Activated CD4-positive, alpha-beta T cell treated with anti-CD3 and anti-CD28 coated beads, Interleukin-2, amount 50 U/mL, for 24 hours (primary cell): ENCODE measurements at places on chromosomes 2 and 18.

- no peak for DNase-seq
Observed at GRCh38 chr2:207541933-207542332, 12.2 kb downstream of the CREB1 start.

DNA sequence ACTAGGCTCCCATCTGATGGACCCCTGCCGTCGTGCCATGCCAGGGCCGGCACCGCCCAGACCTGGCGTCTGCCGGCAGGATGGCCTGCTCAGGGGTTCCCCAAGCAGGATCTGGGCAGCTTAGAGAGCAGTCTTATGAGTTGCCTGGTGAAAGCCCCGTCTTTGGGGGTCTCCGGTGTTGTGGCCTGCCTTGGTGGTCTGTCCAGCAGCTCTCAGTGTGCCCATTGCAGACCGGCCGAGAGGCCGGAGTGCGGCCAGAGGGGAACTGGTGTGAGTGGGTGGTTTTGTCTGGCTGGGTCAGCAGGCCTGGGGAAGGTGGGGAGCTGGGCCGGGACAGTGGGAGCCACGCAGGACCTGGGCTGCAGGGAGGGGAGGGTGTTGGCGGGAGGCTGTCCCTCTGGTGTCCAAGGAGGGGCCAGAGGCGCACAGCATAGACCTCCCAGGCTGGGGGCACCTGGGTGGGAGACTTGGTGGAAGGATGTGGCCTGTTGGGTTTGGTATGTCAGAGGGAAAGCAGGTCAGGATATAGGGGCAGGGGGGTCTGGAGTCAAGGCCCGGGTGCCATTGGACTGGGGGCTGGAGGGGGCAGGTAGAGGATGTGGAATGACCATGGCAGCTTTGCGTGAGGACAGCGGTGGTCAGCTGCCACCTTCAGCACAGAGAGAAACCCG lies 16.5 kb downstream of the GPC1 start:
- no peak for DNase-seq

DNA sequence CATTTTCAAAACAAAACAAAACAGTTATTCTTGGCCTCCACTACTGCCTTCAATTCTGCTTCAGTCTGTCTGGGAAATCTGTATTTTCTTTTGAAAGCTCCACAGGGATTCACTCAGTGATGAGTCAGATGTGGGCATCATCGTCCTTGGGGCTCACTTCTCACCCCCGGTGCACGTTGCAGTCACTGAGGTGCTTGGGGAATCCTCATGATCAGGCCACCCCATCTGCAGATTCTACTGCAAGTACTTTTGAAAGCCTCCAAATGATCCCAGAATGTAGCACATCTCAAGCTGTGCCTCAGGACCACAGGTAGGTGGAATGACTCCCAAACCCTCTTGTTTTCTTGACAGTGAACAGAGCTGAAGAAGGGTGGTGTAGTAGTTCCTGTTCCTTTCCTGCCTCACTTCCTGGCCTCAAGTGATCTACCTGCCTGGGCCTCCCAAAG lies 34.3 kb downstream of the LPIN2 start:
- DNase-seq, result peak; percentile 36

DNA sequence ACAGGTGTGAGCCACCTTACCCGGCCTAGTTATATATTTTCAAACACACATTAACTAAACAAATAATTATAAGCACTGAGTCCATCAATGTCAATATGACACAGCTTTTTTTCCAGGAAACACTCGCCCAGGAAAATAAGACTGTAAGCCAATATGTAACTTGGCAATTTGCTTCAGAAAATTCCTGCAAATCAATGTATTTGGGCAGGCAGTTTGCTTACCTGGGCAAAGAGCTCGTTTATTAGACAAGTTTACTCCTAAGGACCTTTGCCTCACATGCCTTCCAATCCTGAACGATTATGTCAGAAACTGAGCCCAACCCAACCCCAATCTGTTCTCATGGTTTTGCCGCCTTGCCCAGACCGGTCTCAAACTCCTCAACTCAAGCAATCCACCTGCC lies 34.7 kb upstream of the NDUFV2 start:
- DNase-seq, result no peak

DNA sequence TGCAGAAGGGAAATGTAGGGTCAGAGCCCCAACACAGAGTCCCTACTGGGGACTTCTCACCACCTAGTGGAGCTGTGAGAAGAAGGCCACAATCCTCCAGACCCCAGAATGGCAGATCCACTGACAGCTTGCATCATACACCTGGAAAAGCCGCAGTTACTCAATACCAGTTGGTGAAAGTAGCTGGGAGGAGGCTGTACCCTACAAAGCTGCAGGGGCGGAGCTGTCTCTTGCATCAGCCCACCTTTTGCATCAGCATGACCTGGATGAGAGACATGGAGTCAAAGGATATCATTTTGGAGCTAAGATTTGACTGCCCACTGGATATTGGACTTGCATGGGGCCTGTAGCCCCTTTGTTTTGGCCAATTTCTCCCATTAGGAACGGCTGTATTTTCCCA lies 237.3 kb downstream of the CALCRL start:
- DNase-seq, result no peak

DNA sequence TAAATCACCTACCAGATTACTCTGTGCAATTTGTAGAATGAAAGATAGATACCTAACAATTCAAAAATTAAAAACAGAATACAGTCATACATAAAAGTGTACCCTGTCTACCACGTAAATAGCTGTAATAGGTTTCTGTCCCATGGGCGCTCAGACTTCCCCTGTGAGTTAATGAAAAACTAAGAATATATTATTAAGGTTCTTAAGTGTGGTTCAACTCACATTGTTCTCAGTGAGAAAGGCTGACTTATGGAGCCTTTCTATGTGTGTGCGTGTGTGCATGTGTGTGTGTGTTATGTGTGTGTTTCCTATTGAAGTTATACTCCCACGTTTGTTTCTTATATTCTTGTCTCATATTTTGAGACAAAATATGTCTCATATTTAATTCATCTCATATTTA lies 114.6 kb upstream of the CD302 start:
- no peak for DNase-seq

DNA sequence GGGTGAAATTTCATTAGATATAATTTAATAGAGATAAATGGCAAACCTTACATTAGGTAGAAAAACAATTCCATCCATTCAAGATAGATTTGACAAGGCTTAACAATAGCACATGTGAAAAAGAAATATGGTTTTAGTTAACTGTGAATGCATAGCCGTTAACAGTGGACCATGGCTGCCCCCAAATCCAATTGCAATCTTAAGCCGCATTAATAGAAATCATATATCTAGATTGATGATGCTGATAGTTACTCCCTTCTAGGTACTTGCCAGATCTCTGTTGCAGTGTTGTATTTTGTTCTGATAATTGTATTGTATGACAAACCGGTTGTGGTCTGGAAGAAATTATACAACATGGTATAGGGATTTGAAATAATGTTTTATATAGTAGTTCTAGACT lies 139.8 kb downstream of the GPD2 start:
- DNase-seq, result no peak

DNA sequence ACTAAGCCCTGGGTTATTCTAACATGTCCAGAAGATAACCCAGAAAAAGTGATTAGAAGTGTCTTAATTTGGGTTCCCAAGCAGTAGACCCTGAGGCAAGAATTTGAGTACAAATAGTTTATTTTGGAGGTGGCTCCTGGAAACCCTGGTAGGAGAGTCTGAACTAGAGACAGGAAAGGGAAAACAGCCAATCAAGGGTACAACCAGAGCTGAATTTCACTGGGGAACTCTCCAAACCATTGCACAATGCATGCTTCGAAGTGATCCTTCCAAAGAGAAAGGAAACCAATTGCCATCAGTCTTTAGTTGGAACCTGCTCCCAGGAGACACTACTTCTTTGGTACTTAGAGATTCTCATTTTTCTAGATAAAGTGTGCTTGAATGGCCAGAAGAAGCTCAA lies 361.5 kb downstream of the MBD2 start:
- no peak for DNase-seq

GRCh38 chr18:54717673-54718407 lies 110.4 kb upstream of the RAB27B start:
- no peak for DNase-seq

DNA sequence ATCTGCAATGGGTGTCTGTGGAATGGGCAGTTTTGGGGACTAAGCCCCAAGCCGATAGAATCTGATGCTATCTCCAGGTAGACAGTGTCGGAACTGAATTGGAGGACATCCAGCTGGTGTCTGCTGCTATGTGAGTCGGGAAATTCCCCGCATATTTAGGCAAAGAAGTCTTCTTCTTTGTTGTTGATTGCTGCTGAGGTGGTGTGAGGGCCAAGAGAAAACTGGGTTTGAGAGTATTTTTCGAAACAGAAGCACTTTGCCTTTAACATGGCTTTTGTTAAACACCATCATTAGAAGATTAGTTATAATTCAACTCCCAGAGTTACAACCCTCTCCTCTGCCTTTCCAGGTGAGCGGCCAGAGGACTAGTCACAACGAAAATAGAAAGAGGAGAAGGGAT lies 49.4 kb upstream of the ACTR3 start:
- no peak for DNase-seq

DNA sequence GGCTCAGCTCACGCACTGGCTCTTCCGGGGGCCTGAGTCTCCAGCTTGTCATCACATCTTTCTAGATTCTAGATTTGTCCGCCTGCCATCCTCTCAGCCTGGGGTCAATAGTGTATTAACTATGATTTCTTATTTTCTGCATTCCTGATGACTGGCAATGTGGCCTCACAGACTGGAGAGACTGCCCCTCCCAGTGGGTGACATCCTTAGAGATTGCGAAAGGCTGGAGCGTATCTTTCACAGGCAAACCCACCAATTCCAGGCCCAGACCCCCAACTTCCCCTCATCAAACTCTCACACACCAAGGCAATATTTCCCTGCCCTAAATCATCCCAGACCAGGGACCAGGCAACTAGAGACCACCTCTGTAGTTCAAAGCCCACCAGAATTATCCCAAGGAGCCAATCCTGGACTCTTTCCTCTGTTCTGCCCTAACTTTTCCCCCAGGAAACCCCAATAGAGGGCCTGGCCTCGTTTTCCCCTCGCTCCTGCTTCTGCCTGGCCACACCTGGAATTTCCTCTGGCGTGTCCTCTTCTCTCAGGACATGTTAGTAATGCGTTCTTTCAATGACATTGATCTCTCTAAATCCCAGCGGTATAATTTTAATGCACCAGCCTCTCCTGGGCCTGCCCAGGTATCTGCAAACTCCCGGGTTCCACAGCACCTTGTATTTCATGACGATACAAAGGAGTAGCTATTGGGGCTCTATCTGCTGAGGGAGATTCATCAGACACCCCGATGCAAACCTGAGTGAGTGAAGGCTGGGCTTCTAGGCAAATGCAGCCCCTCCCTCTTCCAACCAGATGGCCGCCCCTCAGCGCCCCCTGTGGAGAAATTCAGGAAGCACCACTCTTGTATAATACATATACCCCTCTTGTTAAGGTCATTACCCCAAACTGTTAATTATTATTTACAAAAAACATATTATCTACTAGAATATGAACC lies 2.4 kb upstream of the KCNF1 start:
- DNase-seq, result no peak

GRCh38 chr2:168683996-168684395 lies 118.4 kb upstream of the NOSTRIN start:
- no peak for DNase-seq

GRCh38 chr2:55087501-55087900 lies 37.2 kb upstream of the RTN4 start:
- no peak for DNase-seq

GRCh38 chr2:25567406-25567805 lies 106.0 kb downstream of the DTNB start:
- no peak for DNase-seq

- DNase-seq, result peak; percentile 99
Observed at GRCh38 chr2:38750891-38751595, at the start of gene SRSF7. Gene SRSF7 (minus strand): TSS chr2:38751361. CDS start chr2:38751256, 105 bp downstream.

- no peak for DNase-seq
Observed at GRCh38 chr18:57242285-57242684, 95.4 kb downstream of the BOD1L2 start.

DNA sequence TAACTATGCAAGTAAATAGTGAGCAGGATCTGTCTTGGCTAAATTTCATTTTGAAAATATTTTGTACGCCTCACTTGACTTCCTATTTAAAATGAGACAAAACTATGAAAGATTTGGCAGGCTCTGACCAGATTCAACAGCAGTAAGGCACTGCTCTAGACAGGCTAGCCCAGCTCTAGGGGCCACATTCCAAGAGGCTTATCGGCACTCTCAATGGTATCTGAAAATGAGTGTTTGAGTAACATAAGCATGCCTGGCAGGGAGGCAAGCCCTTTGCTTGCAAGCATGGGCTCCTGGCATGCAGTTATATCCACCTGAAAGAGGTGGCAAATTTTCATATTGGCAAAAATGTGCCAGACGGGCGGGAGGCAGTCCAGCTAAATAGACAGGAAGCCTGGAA lies 10.5 kb downstream of the CAPN13 start:
- no peak for DNase-seq

- no peak for DNase-seq
Observed at GRCh38 chr2:11257964-11258363, 86.5 kb downstream of the ROCK2 start.

DNA sequence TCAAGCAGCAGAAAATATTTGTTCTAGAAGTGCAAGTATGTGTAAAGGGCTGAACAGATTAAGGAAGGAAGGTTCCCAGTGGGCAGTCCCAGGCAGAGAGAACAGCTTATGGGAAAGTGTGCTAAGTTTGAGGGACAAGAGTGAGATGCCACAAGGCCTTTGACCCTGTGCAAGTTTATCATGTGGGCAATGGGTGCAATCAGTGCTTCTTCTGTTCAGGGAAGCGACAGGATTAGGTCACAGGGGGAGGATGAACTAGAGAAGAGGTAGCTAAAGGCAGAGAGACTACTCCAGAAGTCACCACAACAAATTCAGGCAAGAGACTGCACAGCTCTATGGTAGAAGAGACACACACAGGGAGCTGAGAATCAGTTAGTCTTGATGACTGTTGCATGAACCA lies 44.3 kb downstream of the LPIN2 start:
- DNase-seq, result no peak

- no peak for DNase-seq
Observed at GRCh38 chr18:55119434-55119833, 160.2 kb upstream of the CCDC68 start.

DNA sequence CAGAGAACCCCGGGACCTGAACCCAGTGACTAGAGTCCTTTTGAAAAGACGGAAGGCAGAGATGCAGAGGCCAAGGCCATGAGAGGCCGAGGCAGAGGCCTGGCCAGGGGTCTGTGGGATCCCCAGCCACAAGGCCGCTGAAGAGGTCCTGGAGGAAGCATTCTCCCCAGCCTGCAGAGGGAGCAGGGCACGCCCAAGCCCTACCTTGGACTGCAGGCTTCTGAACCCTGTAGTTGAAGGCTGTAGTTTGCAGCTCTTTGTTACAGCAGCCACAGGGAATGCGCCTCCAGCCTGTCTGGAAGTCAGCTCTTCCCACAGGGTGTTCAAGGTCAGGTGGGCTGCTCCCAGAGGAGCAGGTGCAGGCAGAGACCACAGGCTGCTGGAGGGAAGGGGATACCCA lies 22.1 kb upstream of the PXDN start:
- DNase-seq, result no peak

- no peak for DNase-seq
Observed at GRCh38 chr2:53422979-53423378, 344.6 kb upstream of the CHAC2 start.
